NCI-H146 (cell line): ENCODE measurements at places on chromosomes 5 and 9.
A peak's percentile ranks its signal among the peaks of the same experiment; 100 is the strongest.

- DNase-seq = no peak
These were observed 3.0 kb upstream of the SYNPO start for GRCh38 chr5:150637245-150638052.

GRCh38 chr9:123637606-123637944 is 281.6 kb downstream of the CRB2 start:
- DNase-seq = no peak

DNA sequence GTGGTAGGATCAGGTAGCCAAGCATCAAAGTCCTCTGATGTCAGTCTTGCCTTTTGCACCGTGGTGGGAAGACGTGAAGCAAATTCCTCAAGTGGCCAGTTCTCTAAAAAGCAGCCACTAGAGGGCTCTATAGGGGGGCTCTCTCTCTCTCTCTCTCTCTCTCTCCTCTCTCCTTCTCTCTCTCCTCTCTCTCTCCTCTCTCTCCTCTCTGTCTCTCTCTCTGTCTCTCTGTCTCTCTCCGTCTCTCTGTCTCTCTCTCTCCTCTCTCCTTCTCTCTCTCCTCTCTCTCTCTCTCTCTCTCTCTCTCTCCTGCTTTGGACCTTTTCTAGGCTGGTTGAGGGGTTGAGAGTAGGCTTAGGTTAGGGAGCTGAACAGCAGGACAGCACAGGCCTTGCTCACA is 13.9 kb upstream of the OSMR start:
- no peak for DNase-seq

- no peak for DNase-seq
These were observed 132.4 kb downstream of the ROR2 start for GRCh38 chr9:91817493-91818224.

GRCh38 chr9:95003689-95004410 is 277.4 kb downstream of the AOPEP start:
- peak; percentile 24 for DNase-seq
